ENCODE measurements at places on chromosomes 4 and X.

GRCh38 chrX:104695593-104695992 lies 129.6 kb downstream of the IL1RAPL2 start:
- no peak for DNase-seq

- no peak for DNase-seq
Observed at GRCh38 chrX:10564484-10564883, 55.9 kb downstream of the MID1 start.

DNA sequence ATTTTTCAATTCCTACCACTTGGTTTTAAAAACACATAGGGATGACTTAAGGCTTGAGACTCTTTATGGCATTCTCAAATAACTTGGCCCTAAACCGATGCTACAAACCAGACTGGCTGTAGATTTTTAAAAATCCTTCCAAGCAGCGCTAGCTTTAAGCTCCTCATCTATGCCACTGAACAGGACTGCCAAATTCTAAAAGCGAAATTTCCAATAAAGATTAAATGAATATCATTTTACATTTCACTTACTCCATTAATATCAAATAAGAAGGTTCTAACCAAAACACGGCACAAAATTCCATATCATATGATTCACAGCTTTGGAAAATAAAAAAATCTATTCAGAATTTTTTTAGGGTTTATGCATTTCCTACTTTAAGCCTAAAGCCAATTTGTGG lies 134.2 kb downstream of the FANCB start:
- no peak for DNase-seq

DNA sequence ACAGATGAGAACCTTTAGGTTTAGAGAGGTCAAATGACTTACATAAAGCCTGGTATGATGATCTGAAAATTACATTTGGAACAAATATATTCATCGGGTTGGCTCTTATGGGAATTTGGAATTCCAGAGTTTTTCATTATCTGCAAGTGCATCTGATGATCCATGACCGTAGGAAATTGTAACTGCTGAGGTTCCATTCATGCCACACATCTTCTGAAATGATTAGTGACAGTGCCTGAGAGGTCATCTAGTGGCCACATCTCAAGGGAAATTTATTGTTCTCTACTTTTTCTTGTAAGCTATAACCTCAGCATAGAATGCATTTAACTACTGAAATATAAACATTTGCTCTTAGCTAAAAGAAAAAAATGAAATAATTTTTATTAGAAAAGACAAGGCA lies 105.8 kb upstream of the NWD2 start:
- DNase-seq, result no peak

- no peak for DNase-seq
Observed at GRCh38 chr4:116705466-116705865, 379.9 kb downstream of the TRAM1L1 start.

- DNase-seq, result no peak
Observed at GRCh38 chrX:114903618-114904017, 113.8 kb downstream of the IL13RA2 start.

DNA sequence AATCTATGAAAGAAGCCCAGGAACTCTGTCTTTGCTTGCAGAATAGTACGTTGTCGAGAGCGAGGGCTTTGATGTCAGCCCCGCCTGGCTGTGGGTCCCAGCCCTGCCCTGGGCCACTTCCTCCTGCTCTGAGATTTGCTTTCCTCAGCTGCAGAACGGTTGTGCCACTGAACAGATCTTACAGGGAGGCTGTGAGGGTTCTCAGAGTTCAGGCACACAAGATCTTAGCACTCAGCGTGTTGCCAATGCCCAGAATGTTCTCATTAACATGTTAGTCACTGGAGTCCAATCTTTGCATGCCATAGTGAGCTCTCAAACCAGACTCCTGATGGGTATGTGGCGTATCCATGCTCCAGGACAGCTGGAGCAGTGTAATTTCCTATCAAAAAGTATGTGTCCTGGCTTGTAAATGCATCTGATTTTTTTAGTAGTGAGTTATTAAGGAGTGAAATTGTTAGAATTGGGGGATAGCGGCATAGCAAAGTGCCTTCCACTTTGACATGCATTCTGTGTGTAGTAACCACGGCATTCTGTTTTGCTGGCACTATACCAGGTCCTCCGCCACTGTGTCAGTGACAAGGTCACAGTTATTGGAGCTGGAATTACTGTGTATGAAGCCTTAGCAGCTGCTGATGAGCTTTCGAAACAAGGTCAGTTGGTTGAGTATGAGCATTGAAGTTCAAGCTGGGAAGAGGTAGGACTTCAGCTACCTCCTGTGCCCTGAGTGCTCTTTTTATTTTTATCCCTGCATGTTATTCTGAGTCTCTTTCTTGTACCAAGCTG lies 31.6 kb downstream of the TKTL1 start:
- DNase-seq, result no peak

Data from T-helper 22 cell (primary cell).